Suppressor macrophage treated with lipopolysaccharide for 1 hour (primary cell): ENCODE measurements at places on chromosomes 16 and 17.

- DNase-seq = no peak
Observed at GRCh38 chr17:74196541-74197317, 6.7 kb upstream of the RPL38 start.

GRCh38 chr17:49993423-49994060, 1.5 kb downstream of the DLX3 start:
- DNase-seq = peak; percentile 60

GRCh38 chr16:1533443-1533951, at the start of gene TMEM204:
TSS of gene TMEM204 (plus strand) at chr16:1533666. CDS start at chr16:1534276, 610 bp downstream.
- DNase-seq = no peak

DNA sequence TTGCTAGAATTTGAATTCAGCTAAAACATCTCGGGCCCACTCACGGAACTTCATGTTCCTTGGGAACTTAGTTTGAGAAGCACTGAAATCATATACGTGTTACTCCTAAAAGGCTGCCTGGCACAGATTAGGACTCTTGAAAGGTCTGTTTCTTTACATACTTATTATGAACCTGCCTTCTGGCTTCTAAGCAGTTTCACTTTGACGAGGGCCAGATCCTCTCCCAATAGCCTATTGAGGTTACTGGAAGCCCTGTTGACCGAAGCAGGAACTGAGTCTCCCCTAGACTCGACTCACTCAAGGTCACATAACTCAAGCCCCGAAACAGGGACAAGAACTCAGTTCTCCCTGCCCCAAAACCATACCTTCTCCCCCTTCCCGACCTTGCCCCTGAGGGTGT, 121.9 kb upstream of the PLCG2 start:
- no peak for DNase-seq

- peak; percentile 46 for DNase-seq
Observed at GRCh38 chr16:8655184-8655717, 19.2 kb upstream of the ABAT start.

- no peak for DNase-seq
Observed at GRCh38 chr17:12136646-12137045, 116.0 kb downstream of the MAP2K4 start.

GRCh38 chr17:77741109-77741508, 217.4 kb upstream of the TNRC6C start:
- DNase-seq = peak; percentile 55

- peak; percentile 51 for DNase-seq
Observed at GRCh38 chr17:49514071-49514721, 19.1 kb downstream of the NGFR start.

DNA sequence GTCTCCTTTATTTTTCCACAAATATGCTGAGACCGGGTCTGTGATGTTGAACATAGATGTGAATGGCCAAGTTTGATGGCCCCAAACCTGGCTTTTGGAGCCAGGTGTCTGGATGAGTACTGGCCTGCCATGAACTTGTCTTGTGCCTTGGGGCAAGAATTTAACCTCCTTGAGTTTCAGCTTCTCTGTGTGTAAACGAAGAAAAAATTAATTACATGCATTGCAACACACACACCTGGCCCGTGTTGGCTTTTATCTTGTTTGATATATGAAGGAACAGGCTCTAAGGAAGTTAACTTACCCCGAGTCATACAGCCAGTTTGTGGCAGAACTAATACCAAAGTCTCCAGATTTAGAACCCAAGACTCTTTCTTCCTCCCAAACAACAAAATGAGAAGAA, 13.1 kb downstream of the FBXO39 start:
- DNase-seq = no peak

DNA sequence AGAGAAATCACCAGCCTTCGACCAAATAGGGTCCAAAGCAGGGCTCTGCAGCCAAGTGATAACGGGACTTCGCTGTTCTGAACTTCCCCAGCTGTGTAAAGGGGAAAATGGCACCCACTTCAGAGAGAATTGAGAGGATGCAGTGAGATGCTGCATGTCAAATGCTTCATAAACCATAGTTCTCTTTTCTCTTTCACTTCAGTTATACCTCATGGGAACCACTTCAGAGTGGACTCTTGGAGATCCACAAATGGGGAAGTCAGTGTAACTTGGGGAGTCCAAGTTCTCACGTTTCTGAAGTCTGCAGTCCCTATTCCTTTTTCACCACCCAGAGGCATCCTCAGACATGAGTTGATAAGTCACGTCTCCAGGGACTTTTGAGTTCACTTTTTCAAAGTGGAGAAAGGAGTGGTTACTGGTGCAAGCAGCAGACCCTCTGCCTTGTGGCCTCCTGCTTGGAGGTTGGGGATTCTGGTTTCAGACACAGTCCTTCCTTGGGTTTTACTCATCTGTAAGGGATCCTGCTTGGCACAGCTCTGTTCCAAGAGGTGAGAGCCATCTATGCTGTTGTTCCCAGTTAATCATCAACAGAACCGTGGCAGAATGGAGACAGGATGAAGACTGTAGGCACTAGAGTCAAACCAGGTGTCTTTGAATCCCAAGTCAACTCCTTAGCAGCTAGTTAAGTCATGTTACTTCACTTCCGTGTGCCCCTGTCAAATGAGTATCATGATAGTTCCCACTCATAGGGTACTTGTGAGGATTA, 123.4 kb upstream of the NOL11 start:
- peak; percentile 88 for DNase-seq

DNA sequence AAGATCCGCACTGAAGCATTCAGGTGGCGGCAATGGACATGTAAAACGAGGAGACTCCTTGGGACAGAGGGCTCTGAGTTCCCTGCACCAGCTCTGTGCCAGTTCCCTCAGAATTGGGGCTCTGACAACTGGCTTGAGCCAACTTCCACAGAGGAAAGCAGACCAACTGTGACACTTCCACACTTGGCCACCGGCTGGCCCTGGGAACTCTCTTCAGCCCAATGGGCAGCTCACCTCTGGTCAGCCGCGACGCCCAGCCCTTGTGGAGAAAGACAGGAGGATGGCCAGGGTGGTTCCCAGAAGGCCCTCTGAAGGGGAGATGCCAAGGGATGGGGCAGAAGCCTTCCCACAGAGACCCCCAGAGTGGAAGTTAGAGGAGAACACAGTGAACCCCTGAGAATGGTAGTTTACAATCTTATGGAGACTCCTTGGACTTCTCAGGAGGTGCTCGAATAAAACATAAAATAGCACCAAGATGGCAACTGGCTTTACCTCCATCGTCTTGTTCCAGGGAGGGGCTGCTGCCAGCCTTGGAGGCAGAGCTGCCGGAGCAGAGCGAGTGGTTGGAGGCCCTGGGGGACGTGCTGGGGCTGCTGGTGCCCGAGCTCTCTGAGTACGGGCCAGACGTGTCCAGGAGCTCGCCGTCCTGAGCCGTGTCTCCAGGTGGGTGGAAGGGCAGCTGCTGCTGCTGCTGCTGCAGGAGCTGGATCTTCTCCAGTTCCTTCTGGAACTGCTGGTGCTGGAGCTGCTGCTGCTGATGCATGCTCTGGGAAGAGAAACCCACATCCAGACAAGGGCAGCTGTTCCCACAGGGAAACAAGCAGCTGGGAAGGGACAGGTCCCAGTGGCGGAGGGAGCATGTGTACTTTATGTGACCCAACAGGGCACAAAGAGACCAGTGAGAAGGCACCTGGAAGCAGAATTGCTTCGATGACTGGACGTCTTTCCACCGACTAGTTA, 35.0 kb upstream of the ICAM2 start:
- DNase-seq = no peak

- no peak for DNase-seq
Observed at GRCh38 chr17:17710728-17711541, 29.7 kb downstream of the RAI1 start.

DNA sequence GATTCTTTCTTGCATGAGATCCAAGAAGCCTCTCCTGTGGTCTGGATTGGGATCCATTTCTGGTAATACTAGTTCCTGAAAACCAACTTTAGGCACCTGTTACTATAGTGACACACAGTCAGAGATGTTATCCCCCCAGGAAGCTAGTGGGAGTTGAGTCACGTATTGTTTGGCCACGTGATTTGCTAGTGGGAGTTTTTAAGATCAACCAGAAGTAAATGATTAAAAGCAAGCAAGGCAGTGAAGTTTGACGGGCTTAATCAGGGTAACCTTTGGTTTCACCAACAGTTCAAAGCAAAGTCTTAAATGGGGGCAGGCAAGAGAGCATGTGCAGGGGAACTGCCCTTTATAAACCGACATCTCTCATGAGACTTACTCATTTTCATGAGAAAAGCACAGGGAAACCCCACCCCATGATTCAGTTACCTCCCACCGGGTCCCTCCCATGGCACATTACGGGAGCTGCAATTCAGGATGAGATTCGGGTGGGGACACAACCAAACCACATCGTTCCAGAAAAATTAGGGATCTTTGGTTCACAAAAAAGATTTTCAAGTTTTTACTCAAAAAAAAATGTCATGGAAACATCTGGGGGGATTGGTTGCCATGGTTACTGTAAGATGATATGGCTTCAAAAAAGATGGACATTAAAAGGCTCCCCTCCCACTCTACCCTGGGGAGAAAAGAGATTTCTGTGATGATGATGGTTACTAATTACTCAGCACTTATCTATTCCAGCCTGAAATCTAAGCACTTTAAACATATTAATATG, 483.1 kb upstream of the ERCC4 start:
- peak; percentile 24 for DNase-seq

- DNase-seq = no peak
Observed at GRCh38 chr17:28492352-28493310, 13.5 kb upstream of the FOXN1 start.

DNA sequence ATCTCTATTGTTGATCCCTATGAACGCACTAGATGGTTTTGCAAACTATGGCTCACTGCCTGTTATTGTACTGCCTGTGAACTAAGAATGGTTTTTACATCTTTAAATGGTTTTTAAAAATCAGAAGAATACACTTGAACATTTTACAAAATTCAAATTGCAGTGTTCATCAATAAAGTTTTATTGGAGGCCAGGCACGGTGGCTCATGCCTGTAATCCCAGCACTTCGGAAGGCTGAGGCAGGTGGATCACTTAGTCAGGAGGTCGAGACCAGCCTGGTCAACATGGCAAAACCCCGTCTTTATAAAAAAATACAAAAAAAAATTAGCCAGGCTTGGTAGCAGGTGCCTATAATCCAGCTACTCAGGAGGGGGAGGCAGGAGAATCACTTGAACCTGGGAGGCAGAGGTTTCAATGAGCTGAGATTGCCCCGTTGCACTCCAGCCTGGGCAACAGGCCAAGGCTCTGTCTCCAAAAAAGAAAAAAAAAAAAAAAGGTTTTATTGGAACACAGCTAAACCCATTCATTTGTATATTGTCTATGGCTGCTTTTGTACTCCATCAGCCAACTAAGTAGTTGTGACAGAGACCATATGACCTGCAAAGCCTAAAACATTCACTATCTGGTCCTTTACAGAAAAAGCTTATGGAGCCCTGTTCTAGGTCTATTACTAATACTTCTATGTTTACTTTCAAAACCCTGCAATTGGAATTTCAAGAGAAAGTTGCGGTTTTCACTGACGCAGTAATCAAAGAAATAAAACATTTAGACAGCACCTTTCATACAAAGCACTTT, 18.9 kb downstream of the IKZF3 start:
- DNase-seq = no peak

DNA sequence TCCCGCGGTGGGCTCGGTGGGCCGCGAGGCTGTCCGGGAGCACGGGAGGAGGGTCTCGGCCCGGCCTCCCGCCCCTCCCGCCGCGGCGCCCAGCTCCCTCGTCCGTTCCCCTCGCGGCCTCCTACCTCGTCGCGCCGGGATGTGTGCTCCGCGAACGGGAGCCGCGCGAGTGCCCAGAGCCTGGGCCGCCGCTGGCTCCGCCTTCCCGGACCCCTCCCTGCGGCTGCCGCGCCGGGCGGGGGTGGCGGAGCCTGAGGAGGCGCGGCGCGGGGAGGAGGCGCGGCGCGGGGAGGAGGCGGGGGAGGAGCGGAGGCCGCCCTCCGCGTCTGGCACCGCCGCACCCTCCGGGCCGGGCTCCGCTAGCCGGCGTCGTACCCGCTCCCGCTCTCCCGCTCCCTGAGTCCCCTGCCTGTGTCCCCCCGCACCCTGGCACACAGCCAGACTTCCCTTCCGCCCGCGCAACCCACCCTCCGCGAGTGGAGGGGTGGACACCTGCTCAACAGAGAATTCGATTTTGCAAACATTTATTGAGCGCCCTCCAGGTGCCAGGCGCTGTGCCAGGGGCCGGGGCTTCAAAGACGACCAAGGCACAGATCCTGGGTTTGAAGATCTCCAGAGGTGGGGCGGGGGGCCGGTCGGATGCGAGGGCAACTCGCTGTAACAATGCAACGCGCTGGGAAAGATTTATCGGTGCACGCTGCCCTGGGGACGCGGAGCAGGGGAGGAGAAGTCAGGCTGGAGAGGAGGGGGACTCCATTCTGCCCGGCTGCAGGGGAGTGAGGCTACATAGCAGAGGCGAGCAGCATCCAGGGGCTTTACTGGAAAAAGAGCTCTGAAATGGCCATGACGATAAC, at the start of gene MPP3:
TSS of gene MPP3 (minus strand) at position 171 of the 854 bp plus-strand sequence. CDS start 1,240 bp downstream, outside the sequence.
- DNase-seq = peak; percentile 86

- no peak for DNase-seq
Observed at GRCh38 chr17:45104029-45104428, 28.3 kb downstream of the PLCD3 start.

DNA sequence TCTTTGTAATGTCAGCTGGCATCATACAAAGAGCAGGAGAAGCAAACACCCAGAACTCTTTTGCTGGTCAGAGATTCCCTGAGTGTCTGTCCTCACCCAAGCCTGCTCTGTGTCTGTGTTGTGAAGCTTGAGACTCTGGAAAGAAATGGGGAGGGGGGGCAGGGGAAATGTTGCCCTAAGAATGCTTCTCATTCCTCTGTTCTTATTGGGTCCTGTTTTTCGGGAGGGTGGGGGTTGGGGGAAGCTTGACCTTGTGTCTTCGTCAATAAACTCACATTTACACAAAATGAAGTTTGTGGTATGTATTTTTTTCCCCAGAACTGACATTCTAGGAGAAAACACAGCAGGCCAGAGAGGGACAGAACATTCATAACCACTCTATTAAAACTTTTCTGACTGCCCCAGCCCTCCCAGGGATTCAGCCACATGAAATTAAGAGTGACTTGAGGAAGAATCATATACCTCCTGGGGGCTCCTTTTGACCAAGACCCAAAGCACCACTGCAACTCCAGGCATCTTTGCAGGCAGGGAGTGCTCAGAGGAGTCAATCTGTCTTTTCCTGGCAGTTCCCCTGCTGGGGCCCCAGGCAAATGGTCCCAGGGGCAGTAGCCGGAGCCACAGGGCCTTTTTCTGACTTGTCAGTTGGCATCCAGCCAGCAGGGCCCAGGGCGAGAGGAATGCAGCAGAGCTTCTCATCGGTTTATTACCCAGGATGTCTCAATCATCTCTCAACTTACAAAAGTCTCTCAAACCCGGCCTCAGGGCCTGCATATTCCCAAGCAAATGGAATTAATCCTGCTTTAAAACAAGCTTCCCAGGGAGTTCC, 5.1 kb upstream of the RASL10B start:
- no peak for DNase-seq

DNA sequence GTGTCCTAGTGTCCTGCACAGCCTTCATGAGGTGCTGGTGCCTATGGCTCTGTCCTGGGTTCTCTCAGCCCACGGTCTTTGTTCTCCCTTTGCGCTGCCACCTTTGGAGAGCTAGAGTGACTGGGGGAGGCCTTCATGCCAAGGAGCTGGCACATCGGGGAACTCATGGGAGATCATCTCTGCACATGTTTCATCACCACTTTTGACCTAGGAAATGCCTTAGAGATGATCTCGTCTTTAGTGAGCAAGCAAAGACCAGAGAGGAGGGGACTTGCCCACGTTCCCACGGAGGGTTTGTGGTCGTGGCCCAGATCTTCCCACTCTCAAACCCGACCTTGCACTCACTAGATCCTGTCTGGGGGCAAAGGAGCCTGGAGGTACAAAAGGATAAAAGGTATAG, 23.5 kb downstream of the TBX4 start:
- peak; percentile 36 for DNase-seq

GRCh38 chr17:45906927-45907622, 12.7 kb downstream of the MAPT start:
- no peak for DNase-seq

GRCh38 chr16:17130733-17131132, 340.0 kb downstream of the XYLT1 start:
- no peak for DNase-seq
